Stimulated activated CD8-positive, alpha-beta memory T cell treated with anti-CD3 and anti-CD28 coated beads, Interleukin-7, amount 100 ng/mL, for 4 hours (primary cell): ENCODE measurements at places on chromosomes 5 and 9.
A peak's percentile ranks its signal among the peaks of the same experiment; 100 is the strongest.

GRCh38 chr9:34171753-34172535 lies 6.9 kb upstream of the UBAP1 start:
- DNase-seq: peak; percentile 25

DNA sequence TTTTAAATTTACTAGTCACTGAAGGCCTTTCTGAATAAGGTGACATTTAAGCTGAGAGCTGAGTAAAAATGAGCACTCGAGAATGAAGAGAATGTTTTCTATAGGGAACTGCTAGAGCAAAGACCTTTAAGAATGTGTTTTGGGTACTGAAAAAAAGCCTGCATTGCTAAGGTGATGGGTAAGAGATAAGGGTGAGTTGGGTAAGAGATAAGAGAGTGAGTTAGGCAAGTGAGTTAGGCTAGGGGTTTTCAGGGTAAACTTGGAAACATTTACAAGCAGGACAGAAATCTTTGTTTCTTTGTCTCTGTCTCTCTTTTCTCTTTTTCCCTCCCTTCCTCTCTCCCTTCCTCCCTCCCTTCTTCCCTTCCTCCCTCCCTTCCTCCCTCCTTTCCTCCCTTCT lies 5.6 kb downstream of the RAD23B start:
- DNase-seq: no peak

DNA sequence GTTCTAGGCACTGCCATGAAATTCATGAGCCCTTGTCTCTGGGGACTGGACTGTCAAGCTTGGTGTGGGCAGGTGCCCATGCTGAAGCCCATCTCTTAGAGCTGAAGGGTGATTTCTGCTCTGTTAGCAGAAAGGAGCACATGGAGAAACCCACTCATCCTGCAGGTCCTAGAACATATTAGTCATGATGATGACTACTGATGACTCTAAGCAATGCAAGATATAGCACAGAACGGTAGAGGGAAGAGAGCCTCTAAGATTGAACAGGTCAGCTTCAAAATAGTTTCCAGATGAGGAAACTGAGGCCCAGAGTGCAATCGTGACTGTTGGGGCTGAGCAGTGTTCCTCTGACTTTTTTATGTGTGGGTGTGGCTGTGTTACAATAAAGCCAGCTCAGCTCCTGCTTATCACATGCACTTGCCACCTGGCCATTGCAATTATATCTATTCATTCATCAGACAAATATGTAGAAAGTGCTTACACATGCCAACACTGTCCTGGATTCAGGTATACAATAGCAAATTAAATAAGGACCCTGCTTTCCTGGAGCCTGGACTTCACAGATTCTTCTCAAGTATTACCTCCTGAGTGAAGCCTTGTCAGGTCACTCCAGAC lies 140.2 kb upstream of the BRINP1 start:
- DNase-seq: no peak

DNA sequence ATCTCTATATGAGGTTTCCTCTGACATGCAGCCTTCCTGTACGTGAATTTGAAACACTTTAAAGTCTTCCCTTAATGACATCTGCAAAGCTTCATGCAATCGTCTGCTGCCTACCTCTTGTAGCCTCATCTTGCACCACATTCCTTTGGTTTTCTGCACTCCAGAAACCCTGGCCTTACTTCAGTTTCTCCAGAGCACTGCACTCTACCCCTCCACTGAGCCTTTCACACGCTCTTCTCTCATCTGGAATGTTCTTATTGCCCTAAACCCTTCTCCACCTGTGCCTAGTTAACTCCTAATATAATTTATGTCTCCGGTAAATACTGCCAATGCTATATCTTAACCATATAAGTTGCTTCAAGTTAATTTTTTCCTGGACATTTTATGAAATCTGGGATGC lies 168.8 kb upstream of the SLC27A6 start:
- no peak for DNase-seq

GRCh38 chr5:59891962-59892643 lies 1.4 kb downstream of the PDE4D start:
- DNase-seq: no peak

- no peak for DNase-seq
Observed at GRCh38 chr5:162657076-162657475, 589.5 kb downstream of the GABRG2 start.

DNA sequence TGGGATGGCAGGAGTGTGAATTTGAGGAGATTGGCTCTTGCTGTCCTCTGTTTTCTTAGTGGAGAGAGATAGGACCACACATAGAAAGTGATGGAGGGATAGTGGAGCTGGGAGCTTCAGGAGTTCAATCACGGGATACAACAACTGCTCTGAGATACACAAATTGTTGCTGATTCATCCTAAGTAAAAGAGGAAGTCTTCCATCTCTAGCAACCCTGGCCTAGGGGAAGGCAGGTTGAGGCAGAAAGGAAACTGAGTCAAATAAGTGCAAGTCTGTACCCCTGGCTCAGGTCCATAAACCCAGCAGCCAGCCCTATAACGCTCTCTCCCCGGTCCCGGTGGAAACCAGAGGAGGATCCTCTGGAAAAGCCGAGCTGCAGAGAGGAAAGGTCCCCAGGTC lies 97.7 kb downstream of the ADCY2 start:
- no peak for DNase-seq

DNA sequence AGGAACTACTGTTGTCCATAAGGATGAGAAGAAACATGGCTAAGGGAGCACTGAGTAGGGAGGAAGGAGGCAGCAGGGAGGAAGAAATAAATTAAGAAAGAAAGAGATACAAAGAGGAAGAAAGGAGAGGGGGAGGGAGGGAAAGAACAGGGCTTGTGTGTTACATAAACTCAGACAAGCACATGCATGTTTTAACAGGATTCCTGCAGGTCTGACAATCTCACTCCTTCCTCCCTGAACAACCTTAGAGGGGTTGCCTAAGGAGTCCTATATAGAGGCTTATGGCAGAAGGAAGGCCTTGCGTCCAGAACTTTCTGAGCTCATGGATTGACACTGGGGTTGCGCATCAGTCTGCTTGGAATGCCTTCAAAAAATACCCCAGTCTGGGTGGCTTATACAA lies 4.2 kb upstream of the KCNIP1 start:
- DNase-seq: no peak

DNA sequence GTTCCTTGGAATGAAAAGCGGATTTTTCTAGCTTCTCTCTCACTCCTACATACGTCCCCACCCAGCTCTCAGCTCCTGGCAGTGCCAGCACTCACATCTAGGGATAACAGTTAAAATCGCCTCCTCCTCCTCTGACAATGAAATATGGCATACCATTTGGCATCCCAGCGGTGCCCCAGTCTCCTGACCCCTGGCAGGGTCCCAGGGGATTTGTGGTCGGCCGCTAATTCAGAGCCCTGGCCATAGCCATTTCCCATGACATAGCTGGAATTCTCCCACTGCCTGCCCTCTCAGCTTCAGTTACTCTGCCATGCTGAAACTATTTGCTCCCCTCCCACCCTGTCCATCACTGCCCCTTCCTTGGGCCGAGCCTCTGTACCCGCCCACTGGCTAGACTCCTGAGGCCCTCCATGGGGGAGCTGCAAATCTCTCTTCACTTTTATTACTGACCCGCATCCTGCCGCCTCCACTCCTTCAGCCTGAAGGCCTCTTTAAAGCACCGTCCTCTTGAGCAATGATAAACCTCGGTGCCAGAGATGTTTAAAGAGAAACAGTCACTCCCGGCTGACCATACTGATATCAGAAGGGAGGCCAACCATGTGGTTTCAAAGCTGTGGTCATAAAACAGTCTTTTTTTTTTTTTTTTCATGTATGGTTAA lies 139.8 kb downstream of the SLIT3 start:
- no peak for DNase-seq

GRCh38 chr5:139601429-139601828 lies 40.3 kb downstream of the UBE2D2 start:
- DNase-seq: no peak

DNA sequence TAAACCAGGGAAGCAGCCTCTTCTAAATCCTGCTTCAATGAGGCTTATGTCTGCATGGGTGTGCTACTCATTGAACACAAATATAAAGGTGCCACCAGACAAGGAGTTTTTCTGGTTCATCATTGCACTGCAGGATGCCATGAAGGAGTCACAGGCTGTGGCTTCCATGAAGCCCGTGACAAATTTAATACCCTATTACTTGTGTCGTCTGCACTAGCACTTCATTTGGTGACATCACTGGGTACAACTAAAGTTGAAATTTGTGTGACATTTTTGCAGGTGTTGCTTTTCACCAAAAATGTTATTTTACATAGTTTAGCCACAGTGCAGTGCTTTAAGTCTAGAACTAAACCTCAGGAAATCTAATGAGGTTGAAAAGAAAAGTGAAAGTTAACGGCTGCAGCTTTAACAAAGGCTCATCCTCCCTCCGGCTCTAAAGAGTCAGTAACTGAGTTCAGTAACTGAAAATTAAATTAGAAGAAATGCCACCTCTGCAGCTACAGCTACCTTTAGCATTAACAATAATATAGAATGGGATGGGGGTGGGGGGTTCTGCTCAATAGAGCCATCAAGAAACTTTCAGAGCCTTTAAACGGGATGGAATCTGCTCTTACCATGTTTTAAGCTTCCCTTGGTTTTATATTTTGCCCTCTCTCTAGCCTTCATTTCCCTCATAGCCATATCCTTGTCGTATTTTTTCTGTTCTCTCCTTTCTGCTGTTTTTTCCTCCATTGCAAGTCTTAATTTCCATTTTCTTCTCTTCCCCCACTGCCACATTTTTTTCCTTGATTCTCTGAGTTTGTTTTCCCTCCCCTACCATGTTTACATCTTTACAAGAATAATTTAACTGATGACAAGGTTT lies 233.8 kb upstream of the TMEM161B start:
- no peak for DNase-seq

GRCh38 chr9:137070201-137070905 lies at the start of gene SAPCD2:
Gene SAPCD2, minus strand, starts transcription at chr9:137070557. Its CDS starts 97 bp downstream, at chr9:137070460.
- DNase-seq: peak; percentile 74

- DNase-seq: no peak
Observed at GRCh38 chr5:128271859-128272464, 188.4 kb downstream of the SLC12A2 start.

GRCh38 chr9:134367791-134368490 lies 41.7 kb downstream of the RXRA start:
- no peak for DNase-seq

DNA sequence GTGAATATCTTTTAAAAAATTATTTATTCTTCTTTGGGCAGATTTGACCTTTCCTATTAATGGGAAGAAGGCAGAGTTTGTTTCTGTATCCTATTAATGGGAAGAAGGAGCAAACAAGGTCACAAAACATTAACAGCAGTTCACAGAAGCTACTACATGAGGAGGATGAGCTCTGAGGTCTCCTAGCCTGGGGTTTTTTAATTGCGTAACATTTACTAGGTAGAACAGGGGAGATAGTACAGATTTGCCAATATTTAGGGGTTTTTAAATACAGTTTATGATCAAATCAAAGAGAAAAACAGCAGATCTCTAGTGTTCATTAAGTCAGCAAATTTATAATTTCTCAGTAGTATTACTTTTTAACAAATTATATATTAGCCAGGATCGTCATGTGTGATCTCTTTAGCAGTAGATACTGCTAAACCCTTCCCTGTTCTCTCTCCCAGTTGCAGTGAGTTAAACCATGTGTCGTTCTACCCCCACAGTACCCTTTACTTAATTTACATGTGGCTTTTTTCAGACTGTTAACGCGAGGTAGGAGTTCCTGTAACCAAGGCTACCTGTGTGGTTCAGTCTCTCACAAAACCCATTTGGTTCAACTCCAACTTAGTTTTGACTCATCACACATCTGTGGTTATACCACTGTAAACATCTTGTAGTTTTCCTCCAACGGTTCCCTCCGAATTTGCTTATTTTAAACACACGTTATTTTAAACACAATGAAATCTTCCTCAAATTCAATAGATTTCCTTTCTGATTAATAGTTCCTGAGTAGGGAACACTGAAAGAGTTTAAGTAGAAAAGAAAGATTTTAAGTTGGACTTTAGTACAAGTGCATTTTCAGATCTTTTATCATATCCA lies 13.3 kb downstream of the SLC25A46 start:
- DNase-seq: no peak

GRCh38 chr9:81183761-81184160 lies 505.6 kb downstream of the TLE1 start:
- DNase-seq: no peak

DNA sequence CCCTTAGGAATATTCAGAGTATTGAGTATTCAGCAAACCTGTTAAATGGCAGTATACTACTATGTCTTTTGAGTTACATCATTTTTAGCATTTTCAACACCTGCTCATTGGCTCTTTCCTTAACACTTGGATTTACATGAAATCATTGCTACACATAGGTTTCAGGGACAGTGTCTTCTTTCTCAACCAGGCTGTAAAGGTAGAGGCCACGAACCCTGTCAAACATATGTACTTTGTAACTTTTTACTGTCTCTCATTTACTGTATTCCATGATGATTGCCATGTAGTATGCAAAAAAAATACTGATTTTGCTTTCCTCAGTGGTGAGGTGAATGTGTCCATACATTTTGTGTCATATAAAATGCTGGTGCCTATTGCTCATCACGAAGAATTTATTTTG lies 264.4 kb downstream of the SLCO4C1 start:
- DNase-seq: no peak

DNA sequence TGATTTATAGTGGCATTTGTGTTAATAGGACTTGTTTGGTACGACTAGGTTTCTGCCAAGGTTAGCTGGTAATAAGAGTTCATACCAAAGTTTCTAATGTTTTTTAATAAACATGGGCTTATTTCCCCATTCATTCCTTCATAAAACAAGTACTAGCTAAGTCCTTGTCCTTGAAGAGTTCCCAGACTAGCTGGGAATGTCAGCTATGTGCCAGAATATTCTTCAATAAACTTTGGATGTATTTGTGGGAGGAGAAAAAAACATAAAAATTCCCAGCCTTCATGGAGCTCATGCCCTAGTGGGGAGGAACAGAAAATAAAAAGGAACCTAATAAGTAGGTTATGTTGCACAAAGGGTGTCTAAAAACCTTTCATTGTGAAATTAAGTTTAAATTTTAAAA lies 176.9 kb downstream of the DENND1A start:
- no peak for DNase-seq

GRCh38 chr9:106922026-106922425 lies 59.1 kb downstream of the ZNF462 start:
- no peak for DNase-seq
